ENCODE measurements at places on chromosomes 11 and 22.

GRCh38 chr22:49934160-49934890 is 15.9 kb downstream of the CRELD2 start:
- peak; percentile 74 for DNase-seq

GRCh38 chr22:24578355-24579257 is 14.3 kb downstream of the LRRC75B start:
- DNase-seq: no peak

GRCh38 chr22:20437613-20438426 is at the start of gene SCARF2:
Gene SCARF2 (minus strand): TSS chr22:20437825. CDS start chr22:20437754, 71 bp downstream.
- DNase-seq: no peak

DNA sequence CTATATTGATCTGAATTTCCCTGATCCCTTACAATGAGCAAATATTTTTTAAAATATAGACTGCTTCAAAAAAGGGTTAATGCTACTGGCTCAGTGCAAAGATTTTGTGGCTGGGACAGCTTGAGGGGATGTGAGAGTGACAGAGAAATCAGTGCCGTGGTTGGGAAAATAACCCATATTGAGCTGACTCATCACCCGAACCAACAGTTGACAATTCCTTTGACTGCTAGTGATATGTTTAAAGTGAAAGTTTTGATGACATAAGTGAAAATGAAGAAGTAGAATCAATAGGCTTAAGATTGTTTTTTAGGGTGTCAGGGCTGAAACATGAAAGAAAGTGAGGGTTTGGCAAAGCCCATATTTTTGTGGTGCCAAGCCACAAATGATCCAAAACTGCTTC is 257.1 kb upstream of the TENM4 start:
- no peak for DNase-seq

DNA sequence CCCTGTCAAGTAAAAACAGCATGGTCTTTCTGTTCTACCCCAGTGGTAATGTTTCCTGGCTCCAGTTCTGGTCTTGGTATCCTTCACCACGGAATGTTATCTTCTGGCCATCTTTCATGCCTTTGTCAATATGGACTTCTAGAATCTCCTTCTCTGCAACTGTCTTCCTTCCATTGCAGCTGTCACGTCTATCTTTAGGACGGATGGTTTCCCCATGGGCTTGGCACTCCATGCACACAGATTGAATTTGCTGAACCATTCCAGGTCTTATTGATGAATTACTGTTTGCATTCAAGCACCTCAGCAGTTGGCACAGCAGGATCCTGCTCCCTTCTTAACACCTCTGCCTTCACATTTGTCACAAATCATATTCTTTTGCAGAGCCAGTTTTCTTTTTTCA is 44.9 kb upstream of the SLC25A18 start:
- no peak for DNase-seq
